IPS DF 6.9 (cell line): ENCODE measurements at places on chromosomes 1 and 21.
A peak's percentile ranks its signal among the peaks of the same experiment; 100 is the strongest.

GRCh38 chr1:182714546-182714945 is 30.2 kb upstream of the RGS8 start:
- DNase-seq: no peak

DNA sequence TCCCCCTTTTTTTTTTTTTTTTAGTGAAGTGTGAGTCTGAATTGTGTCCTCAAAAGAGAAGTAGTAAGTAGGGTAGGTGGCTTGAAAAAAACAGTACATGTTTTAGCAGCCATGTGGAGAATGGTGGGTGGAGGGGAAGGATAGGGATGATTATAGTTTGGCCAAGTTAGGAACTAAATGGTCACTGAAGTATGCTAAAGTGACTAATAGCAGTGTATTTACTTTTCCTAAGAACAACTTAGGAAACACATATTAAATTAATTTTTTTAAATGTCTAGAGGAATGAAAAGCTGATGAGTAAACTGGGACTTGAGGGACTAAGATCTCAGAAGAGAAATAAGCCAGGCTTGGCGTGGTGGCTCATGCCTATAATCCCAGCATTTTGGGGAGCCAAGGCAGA is 55.5 kb downstream of the PLA2G4A start:
- no peak for DNase-seq

DNA sequence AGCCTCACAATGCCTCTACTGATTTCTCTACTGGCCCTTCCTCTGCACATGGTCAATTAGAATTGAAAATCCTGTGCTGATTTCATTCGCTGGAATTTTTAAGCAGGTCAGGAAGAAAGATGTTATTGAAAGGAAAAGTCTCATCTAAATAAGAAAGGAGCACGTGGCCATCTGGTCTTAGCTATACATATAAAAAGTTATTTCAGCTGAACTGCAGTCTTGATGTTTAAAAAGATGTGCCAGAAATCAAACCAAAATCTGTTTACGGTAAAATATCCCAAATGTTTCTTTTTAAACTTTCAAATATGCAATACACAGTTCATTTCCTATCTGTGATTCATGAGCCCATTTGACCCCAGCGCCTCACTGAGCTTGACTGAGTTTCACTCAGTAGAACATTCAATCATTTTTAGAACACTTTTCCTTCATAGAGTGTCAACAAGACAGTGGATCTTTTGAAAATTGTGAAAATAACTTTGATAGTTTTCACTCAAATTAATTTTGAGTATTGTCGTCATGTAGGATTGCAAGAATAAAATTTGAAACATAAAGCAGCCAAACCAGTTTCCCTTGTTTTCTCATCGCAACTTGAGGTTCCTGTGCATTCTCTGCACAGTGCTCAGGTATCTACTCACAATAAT is 293.6 kb downstream of the PTPRC start:
- no peak for DNase-seq

GRCh38 chr1:172328266-172328665 is 92.2 kb upstream of the C1orf105 start:
- DNase-seq: no peak

- DNase-seq: no peak
Measured at GRCh38 chr1:21340230-21340945, 50.1 kb upstream of the ECE1 start.

DNA sequence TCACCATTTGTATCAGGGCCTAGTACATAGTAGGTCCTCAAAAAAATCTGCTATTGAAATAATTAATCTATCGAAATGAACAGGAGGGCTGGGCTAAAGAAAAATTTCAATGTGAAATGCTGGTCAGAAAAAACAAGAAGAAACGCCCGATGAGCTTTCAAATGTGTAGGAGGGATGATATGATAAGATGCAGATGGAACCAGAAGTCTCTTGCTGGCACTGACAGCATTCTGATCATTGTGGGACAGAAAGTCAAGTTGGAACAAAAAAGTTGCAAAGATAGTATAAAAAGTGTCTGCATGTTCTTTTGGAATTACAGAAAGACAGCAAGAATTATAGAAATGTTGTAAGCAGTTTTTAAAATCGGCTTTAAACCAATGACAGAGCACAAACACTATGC is 11.1 kb downstream of the G0S2 start:
- no peak for DNase-seq

- no peak for DNase-seq
Measured at GRCh38 chr1:180199018-180199417, 31.0 kb upstream of the LHX4 start.

GRCh38 chr1:10969971-10970332 is 42.5 kb upstream of the TARDBP start:
- DNase-seq: no peak

GRCh38 chr1:47608296-47608875 is 170.5 kb downstream of the FOXD2 start:
- DNase-seq: no peak

DNA sequence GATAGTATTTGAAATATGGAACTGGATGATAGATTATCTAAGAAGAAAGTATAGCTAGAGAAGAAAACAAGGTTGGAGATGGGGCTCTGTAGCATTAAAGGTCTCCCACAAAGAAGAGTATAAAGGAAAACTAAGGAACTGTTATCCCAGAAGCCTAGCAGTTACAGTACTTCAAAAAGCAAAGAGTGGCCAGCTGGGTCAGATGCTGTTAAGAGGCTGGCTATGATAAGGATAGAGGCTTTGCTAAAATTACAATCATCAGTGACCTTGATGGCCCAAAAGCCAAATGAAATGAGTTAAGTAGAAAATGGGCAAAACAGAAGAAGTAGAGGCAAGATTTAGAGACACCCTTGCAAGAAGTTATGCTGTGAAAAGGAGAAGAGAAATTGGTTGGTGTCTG is 25.1 kb upstream of the ANGPTL1 start:
- no peak for DNase-seq

DNA sequence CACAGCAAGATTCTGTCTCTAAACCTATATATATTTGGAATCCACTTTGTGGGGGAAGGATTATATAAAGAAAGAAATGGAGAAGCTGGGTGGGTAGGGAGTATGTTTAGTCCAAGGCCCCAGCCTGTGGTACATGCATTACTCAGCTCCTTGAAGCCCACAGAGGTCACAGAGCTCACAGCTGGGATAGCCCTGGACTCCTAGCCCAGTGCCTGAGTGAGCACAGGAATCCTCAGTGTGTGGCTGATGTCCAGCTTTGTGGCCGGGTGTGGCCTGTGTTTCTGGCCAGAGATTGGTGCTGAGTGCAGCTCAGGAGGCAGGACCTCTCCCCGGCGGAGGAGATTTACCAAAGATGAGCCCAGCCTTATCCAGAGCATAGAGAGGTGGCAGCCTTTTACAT is 7.6 kb downstream of the CAPN9 start:
- no peak for DNase-seq

DNA sequence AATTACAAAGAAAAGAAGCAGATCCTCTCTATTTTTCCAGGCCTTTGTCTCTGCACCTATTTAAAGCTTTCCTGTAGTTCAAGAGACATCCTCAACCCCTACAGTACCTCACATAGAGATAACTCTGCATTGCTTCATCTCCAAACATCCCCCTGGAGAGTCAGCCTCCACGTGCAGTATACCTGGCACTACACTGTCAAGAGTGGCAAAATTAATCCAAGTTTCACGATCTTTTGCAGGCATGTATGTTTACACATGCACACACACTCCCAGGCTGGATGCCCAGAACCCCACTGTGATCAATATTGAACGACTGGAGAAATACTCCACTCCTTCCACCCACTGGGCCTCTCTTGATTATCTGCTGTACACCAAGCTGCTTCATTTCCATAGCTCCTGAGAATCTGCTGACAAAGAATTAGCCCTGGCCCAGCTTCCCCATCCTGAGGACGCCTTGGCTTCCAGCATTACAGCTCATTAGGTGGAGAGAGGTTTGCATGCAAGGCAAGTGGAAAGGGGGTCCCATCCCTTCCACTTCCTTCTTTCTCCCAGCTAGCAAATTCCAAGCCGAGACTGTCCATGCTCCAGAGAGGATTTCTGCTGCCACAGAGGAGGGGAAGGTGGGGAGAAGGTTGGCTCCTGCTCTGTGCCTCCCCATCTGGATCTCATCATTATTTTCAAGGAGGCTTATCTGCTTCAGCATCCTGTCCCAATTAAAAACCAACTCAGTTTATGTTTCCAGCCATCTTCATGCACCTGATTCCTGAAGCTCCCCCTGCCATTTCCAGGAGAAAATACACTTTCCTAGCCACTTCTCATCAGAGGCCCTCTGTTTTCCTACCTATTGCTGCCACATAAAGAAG is 66.5 kb upstream of the GOLT1A start:
- DNase-seq: no peak

GRCh38 chr21:30044447-30045064 is 104.8 kb upstream of the GRIK1 start:
- peak; percentile 2 for DNase-seq

- DNase-seq: no peak
Measured at GRCh38 chr1:193543259-193543658, 356.8 kb upstream of the B3GALT2 start.

DNA sequence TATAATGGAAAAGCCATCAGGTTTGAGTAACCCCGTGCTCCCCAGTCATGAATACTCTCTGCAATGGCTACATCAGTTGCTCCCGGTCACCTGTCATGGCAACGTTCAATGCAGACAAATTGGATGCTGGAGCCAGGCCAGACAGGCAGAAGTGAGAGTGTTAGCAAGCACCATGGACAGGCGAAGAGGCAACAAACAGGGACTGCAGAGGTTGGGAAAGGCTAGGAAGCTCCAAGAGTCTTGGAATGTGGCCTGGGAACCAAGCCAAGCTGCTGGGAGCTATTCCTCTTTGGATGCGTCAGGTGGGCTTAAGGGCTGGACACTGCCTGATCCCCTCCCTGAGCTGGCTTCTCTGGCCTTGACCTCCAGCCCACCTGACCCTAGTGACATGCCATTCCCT is 102.9 kb downstream of the ACTL8 start:
- DNase-seq: no peak

DNA sequence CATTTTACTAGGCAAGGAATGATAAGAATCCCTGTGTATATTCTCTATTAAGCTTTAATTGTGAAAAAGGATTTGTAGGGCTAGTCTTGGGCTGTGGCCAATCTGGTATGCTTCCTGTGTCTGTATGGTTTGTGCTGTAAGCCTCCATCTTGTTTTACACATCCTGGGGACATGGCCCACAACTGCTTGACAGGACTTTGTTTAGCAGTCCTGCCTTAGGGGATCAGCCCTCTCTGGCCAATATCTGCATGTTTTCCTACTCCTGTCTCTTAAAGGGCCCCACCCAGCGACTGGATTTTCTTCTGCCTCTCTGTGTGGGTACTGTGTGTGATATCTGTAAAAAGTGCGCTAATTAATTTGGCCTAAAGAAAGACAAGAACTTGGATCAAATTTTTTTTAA is 813.2 kb downstream of the PLA2G4A start:
- no peak for DNase-seq

DNA sequence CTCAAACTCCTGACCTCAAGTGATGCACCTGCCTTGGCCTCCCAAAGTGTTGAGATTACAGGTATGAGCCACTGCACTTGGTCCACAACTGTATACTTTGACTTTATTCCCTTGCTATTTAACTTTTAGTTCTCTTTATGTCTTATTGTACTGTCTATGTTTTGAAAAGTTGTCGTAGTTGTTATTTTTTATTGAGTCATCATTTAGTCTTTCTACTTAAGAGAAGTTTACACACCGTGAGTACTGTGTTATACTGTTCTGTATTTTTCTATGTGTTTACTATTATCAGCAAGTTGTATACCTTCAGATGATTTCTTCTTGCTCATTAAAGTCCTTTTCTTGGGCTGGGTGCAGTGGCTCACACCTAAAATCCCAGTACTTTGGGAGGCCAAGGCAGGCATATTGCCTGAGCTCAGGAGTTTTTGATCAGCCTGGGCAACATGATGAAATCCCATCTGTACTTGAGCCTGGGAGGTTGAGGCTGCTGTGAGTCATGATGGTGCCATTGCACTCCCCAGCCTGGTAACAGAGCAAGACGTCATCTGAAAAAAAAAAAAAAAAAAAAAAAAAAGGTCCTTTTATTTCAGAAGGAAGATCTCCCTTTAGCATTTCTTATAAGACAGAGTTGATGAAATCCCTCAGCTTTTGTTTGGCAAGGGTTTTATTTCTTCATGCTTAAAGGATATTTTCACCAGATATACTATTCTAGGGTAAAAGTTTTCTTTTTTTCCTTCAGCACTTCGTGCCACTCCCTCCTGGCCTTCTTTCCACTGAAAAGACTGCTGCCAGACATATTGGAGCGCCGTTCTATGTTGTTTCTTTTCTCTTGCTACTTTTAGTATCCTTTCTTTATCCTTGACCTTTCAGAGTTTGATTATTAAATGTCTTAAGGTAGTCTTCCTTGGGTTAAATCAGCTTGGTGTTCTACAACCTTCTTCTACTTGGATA is 47.6 kb downstream of the TNFSF18 start:
- DNase-seq: no peak

DNA sequence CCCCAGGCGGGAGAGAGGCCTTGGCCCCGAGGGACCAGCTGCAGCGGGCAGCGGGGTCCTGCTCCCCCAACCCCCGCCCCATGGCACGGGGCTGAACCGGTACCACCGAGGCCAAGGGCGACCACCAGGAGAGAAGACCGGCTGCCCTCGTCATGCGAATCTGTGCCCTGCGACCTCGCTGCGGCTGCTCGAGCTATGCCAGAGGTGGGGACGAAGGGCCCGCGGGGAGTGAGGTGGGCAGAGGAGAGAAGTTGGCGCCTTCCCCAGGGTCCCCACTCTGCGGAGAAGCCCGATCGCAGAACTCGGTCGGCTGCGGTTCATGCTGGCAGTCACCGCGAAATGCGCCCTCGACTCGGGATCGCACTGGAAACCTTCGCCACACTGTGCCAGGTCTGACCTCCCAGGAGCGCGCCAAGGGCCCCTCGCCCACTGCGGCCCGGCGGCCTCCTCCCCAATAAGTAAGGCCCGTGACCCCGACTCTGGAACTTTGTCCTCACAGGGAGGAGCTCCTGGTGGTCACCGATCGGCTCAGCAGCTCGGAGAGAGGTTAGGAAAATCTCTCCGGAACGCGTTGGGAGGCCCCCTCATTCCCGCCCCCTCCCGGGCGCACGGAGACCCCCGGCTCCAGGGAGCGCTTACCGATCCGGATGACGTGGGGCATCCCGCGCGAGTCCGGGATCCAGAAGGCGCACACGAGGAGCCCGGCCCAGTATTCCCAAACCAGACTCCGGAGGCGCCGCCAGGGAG is 787 bp downstream of the GRIK3 start:
- DNase-seq: no peak

GRCh38 chr1:4027492-4028138 is 127.5 kb upstream of the C1orf174 start:
- DNase-seq: no peak

- no peak for DNase-seq
Measured at GRCh38 chr1:113684153-113684541, 75.1 kb downstream of the PHTF1 start.

DNA sequence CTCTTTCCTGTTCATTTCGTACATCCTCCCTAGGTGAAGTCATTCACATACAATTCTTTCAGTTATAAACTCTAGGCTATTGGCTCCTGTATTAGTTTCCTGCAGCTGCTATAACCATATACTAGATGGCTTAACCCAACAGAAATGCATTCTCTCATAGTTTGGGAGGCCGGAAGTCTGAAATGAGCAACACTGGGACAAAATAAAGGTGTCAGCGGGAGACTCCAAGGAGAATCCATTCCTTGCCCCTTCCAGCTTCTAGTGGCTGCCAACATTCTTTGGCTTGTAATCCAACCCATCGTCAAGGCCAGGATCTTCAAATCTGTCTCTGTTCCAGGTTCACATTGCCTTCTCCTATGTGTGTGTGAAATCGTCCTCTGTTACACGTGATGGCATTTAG is 71.3 kb downstream of the TOR3A start:
- DNase-seq: no peak

- no peak for DNase-seq
Measured at GRCh38 chr1:241816008-241816407, 32.0 kb upstream of the EXO1 start.
